ENCODE measurements at places on chromosomes 11 and 22.

DNA sequence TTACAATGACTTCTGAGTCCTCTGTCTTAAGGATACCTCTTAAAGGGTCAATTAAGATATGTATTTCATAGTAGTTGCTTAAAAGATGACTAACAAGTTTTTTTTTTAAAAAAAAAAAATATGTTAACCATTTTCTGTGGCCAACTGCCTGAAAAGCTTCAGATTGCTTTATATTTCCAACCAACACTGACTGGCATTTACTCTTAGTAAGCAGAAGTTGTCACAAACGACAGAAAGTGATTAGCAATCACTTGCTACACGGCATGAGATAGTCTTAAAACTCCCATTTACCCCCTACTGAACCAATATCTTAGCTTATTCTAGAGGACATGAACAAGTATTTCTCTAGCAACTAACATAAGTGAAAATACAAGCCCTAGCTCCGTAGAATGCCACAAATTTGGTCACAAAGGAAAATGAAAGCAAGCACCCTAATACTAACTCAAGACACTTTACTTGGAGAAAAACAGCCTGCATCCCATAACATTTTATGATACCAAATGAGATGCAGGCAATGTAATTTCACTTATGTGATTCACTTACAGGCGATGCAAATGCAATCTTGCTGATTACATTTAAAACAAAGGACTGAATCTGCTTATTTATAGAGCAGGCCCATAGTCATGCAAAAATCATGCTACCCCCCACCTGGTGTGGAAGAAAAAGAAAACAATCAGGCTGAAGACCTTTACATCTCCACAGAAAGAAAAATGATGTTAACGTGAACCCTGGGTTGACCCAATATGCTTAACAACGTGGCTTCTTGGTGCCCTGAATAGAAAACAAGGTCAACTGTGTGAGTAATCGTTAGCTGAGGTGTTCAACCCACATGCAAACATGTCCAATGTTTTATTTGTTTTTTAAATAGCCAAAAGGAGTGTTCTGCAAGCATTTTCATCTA lies 25.7 kb downstream of the MPPED2 start:
- DNase-seq = no peak

DNA sequence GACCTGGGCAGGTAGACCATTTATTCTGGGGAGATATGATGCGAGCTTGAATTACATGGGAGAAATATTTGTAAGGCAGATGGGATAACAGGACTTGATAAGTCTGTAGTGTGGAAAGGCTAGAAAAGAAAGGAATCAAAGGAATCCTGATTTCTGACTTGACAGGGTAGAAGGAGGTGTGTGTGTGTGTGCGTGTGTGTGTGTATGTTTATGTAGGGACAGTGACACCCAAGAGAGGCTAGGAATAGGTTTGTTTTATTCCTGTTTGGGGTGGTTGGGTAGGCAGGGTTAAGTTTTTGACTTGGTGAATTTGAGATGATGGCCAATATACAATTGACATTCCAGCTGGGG lies 390 bp upstream of the HTATIP2 start:
- DNase-seq = no peak

DNA sequence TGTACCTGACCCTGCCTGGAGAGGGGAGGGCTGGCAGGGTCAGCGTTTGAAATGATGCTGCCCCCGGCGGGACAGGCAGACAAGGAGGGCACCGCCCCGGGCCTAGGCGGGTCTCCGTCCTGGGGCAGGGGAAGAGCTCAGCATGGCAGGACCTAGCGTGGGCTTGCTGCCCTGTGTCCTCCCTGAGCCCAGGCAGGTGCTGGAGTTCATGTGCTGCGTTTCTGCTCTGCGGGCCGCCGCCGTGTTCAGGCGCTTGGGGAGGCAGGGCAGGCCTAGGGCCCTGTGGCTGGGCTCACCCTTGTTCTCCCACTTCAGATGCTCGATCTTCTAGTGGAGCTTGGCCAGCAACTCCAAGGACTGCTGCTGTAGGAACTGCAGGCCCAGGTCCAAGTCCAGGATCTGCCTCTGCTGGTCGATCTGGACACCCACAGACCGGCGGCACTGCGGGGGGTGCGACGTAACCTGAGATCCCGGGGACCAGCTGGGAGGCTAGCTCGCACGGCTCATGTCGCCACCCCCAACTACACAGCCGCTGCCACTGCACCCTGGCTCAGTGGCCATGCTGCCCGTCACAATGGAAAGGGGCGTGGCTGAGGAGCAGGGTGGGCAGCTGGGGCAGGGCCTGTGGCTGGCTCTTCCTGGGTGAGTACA lies 84.4 kb downstream of the MED15 start:
- peak; percentile 87 for DNase-seq

DNA sequence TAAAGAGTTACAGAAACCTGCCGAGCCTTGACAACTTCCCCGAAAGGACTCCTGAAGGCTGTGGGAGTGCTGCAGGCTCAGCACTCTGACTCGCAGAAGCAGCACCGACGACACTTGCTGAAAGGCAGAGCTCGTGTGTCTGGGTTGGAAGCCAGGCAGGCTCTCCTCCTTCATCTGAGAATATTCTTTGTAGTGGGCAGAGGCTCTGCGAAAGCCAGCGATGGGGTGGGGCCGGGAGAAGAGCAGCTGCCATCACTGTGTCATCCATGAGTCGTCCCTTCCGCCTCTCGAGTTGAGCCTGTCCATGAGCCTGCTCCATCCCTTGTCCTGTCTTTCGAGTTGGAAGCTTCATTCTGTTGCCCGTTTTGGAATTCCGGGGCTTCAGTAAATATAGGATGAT lies 11.9 kb downstream of the GLB1L2 start:
- no peak for DNase-seq

DNA sequence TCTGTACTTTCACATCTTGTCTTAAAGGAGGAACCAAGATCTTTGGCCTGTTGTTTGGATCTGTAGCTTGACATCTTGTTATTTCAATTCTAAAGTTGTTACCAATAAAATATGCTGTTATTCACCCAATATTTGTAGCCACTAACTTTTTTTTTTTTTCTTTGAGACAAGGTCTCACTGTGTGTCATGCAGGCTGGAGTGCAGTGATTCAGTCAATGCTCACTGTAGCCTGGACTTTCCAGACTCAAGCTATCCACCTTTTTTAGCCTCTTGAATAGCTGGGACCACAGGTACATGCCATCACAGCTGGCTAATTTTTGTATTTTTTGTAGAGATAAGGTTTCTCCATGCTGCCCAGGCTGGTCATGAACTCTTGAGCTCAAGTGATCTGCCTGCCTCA lies 769.4 kb downstream of the DLG2 start:
- no peak for DNase-seq

GRCh38 chr11:3735827-3736226 lies 61.5 kb downstream of the NUP98 start:
- no peak for DNase-seq

GRCh38 chr11:21481255-21481654 lies 711.6 kb upstream of the ANO5 start:
- no peak for DNase-seq

DNA sequence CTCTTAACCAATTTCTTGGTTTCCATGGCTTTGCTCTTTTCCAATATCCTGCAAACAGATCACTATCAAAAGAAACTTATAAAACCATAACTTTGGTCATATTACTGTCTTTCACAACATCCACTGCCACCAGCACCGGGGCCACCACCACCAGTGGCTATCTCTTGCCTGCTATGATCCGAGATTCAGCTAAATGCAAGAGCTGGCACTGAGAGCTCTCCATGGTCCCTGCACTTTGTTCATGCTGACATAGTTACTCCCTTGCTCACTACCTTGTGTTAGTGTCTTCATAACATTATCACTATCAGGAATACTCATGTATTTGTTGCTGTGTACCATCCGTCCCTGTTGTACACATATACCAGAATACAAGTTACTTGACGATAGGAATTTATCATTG lies 299.0 kb downstream of the ETS1 start:
- no peak for DNase-seq

DNA sequence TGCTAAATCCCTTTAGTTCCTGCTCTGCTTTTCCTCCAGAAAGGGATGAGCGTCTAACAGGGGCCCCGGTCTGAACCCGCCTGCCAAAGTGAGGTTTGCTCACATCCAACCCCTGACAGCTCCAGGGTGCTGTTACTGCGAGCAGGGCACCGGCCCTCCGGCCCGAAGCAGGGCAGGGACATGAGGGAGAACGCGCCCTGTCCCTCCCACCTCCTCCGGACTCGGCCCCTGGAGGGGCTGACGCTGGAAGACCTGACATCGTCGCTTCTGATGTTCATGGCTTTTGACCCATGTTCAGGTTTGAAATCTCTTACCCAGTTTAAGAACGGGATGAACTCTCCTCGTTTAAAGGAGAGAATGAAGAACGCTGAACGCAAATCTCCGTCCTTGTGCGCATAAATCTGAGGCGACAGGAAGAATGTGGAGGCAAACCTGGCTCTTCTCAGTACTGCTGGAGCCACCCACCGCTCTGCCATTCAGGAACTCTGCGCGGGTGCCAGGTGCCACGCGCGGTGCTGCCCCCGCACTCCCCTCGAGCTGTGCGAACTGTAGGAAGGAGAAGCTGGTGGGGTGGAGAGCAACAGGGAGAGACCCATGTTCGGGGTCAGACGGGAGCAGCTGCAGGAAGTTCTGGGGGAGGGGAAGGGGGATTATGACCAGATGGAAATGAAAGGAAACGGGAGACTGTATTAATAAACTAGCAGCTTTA lies 826 bp upstream of the EEF1G start:
- DNase-seq = peak; percentile 54

- DNase-seq = no peak
Observed at GRCh38 chr11:60831501-60832079, 10.3 kb upstream of the CCDC86 start.

- DNase-seq = no peak
Observed at GRCh38 chr11:94791216-94791889, 23.2 kb downstream of the AMOTL1 start.

Data from SJCRH30 (cell line).